ENCODE measurements at places on chromosomes 11 and 22. TPM values are rescaled to one million over a fixed set of nuclear protein-coding genes. Genes with fewer than 3 reads are reported as not detected.

Gene OR52L1
- not detected for total RNA-seq

Gene OR5AN1
- not detected for total RNA-seq

Gene MMP12
- not detected for total RNA-seq

Gene FLRT1
- 11.6 TPM for total RNA-seq

DNA sequence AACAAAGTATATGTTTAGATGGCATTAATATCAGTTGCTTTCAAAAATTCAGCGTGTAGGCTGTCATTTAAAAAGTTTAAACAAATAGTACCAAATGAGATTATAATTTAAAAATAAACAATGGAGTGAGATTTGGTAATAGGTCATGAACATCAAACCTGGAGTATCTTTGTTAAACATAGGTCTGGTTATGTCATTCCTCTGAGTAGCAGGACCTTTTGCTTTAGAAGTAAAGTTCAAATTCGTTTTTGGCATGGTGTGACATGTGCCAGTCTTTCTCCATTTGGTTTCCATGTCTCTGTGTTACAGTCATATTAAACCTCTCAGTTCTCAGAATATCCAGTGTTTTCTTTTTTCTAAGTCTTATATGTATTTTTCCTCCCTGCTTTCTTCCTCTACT, 242.4 kb downstream of the TMEM135 start:
- DNase-seq: no peak

DNA sequence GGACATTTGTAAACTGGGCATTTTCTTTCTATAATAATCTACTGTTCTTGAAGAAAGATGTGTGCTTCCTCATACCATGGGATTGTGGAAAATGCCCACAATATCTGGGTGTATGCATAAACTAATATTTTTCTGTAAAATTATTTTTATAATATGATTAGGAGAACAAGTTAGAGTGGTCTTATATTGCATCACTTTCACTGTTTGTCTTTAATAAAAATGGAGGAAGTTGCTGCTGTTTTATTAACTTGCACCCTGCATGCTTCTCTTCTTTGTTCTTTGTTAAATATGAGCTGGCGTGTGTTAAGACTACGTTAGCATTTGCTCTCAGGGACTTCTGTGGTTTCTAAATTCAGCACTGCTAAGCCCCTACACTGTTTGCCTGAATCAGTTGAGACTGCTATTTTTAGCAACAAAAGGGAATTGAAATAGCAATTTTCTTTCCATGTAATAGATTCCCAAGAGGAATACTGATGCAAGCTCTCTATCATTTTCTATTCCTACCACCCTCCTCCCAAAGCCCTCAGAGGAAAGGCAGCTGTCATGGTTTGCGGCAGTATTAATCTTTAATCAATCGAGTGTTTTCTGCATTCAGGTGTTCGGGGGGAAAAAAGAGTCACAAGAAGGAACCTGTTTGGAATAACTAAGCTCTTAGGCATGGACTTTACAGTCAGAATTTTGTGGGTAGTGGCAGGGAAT, 56.1 kb downstream of the HSD17B12 start:
- DNase-seq: no peak

- DNase-seq: no peak
Observed at GRCh38 chr22:35114131-35114980, 48.4 kb downstream of the ISX start.

DNA sequence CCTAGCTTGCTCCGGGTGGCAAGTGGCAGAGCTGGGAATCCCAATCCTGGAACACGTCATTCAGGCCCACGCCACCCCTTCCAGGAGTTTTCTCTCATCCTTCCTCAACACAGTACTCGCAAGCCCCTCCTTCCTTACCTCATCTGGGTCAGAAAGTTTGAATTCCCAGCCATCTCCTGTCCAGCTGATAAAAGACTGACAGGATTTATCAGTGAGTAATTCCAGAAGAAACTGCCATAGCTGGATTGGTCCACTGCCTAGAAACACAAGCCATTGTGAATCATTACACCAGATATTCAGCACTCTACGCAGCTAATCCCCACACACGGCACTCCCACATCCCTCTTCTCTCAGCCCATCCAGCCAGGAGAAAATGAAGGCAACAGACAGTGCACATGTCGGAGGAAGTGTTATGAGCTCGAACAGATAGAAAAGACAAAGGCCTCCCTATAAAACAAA, 124.0 kb downstream of the ETS1 start:
- no peak for DNase-seq

DNA sequence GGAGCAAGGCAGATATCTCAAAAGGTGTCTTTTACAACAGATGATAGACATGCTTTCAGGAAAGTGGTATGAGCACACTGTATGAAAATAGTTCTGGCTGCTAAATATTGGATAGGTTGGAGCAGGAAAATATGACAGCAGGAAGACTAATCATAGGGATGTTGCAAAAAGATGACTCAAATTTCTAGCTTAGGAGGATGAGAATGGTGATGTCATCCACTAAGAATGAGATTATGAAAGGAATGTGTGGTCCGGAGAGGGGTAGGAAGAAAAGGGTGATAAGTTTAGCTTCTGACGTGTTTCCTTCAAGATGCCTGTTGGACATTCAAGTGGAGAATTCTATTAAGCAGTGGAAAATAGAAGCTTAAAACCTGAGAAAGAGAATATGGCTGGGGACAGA, 46.4 kb downstream of the RCN1 start:
- DNase-seq: no peak

- DNase-seq: no peak
Observed at GRCh38 chr11:12817681-12818332, 143.6 kb downstream of the TEAD1 start.

DNA sequence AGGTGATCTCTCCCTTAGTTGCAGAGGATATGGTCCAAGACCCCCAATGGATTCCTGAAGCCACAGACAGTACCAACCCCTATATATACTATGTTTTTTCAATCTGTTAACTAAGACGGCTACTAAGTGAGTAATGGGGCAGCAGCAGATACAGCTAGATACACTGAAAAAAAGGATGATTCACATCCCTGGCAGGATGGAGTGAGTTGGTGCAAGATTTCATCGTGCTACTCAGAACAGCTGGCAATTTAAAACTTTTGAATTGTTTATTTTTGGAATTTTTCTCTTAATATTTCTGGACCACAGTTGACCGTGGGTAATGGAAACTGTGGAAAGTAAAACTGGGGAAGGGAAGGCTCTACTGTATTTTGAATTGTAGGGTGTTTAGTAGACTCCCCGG, 17.0 kb upstream of the TMEM218 start:
- no peak for DNase-seq

GRCh38 chr11:75767228-75767572, 1.4 kb upstream of the DGAT2 start:
- DNase-seq: no peak

DNA sequence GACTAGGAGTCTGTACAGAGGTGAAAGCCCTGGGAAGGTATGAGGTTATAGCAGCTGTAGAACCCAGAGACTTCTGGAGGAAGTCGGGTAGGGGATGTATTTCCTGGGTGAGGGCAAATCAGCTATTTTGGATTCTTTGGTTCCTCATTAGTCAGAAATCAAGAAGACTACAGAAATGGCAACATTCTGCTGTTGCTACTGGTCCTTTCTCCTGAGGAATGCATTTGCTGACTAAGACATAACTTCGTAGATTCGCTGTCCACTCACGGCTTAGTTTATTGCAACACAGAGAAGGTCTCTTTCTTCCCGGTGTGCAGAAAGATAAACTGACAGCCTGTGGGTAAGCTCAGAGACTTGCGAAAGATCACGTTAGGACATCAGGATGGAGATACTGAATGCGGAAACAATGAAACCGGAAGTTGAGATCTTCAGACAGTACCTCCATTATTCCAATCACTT, 25.3 kb upstream of the SESN3 start:
- no peak for DNase-seq

- no peak for DNase-seq
Observed at GRCh38 chr11:27353593-27354358, 9.2 kb downstream of the CCDC34 start.

GRCh38 chr11:68383976-68384501, 71.6 kb downstream of the LRP5 start:
- DNase-seq: peak; percentile 57

GRCh38 chr11:95299078-95299679, 68.2 kb upstream of the SESN3 start:
- DNase-seq: no peak

DNA sequence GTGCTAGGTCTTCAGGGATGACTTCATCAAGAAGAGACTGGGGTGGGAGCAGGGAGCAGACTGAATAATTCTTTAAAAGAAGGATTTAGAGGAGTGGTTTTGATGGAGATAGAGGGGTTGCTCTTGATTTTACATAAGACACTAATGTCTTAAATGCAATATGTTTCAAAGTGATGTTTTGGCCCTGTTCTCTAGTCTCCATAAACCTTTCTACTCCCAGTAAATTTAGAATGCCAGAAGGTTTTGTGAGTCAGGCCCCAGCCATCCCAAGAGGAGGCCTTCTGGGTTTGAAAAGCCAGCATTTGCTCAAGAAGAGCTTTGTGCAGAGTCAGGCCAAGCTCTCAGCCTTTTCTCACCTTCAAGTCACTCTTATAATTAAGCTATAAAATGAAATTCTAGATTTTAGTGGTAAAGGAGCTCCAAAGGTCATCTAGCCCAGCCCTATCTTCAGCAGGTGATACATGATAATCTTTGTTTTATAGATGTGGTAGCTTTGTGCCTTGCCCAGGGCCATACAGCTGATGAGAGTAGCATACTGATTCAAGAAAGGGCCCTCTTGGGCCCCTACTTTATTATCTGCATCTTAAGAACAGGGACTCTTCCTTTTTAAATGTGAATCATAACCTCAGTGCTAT, 122.8 kb upstream of the MTNR1B start:
- DNase-seq: no peak

DNA sequence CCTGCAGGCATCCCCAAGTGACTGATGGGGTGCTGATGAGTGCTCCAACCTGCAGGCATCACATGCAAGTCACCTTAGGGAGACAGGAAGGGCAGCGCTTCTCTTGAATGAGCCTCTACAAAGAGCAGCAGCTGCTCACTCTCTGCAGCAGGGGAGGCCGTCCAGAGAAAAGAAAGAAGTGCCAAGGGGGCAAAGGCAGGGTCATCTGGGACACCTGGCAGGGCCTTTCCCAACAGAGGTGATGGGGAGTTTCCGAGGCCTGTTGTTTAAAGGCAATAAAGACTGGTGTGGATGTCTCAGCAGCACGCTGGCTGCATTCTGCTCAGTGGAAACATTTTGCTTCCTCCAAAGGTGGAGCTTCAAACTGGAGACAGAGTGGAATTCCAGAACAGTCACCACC, 113.7 kb downstream of the ETS1 start:
- no peak for DNase-seq

GRCh38 chr11:69726481-69726880, 22.7 kb upstream of the FGF19 start:
- DNase-seq: no peak

All from dorsolateral prefrontal cortex (tissue), 122 donors.